ENCODE measurements at places on chromosomes 13 and 19. TPM values are rescaled to one million over a fixed set of nuclear protein-coding genes. Genes with fewer than 3 reads are reported as not detected.

GRCh38 chr19:29533578-29534544 lies 8.1 kb downstream of the VSTM2B start:
- DNase-seq, result no peak

DNA sequence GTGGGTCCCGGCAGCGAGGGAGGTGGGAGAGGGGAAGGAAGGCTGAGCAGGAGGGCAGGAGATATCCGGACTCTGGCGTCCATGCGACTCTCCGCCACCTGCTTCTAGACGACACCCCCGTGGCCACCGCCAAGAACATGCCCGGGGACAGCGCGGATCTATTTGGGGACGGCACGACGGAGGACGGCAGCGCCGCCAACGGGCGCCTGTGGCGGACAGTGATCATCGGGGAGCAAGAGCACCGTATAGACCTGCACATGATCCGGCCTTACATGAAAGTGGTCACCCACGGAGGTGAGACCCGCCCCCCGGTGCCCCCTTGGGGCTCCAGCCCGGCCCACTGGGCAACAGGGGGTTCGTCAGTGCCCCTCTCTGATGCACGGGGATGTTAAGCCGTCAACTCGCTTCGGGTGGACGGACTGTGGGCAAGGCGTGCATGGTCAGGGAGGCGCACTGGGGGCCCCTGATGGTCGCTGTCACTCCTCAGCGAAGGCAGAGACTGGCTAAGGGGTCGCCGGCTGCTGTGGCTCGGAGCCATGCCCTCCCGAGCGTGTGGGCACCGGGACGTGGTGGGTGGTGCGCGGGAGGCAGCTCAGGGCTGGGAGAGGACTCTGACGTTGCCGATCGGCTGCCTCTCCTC lies 25.1 kb upstream of the NMRK2 start:
- no peak for DNase-seq

DNA sequence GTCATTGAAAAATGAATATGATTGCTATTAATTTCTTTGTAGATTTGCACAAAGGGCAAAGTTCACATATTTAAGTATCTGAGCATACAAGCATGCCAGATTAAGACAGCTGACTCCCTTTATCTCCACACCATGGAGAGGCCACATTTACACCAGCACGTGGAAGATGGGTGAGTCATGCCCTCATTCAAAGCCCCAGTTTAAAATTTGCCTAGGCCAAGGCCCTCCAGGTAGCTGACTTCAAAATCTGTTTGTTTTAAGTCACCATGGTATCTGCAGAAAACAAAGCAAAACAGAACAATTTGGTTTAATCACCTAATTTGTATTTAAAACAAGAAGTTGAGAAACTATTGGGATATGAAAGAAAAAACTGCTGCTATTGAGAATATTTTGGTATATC lies 109.2 kb downstream of the ESD start:
- DNase-seq, result no peak

DNA sequence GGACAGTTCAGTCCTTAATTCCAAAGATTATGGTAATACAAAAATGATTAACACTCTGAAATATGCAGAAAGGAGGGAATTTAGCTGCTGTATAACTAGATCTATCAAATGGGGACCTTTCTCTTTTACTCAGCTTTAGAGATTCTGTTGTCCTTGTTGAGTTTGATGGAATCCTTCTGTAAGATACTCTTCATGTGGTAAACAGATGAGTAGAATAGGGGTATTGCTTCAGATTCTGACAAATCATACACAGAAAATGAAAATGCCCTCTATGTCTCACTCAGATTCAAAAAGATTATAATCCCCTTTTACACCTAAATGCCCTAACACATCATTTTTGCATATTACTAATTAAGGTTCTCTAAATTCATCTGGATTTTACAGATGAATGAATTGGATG lies 50.7 kb downstream of the ARHGAP35 start:
- DNase-seq, result no peak

- DNase-seq, result no peak
Measured at GRCh38 chr13:110297766-110298504, 9.0 kb downstream of the COL4A1 start.

- no peak for DNase-seq
Measured at GRCh38 chr13:113445791-113446487, 7.3 kb downstream of the ADPRHL1 start.

GRCh38 chr19:17626456-17627015 lies 61.6 kb downstream of the UNC13A start:
- DNase-seq, result no peak

GRCh38 chr13:50584856-50585580 lies 258.5 kb downstream of the DLEU7 start:
- DNase-seq, result no peak

DNA sequence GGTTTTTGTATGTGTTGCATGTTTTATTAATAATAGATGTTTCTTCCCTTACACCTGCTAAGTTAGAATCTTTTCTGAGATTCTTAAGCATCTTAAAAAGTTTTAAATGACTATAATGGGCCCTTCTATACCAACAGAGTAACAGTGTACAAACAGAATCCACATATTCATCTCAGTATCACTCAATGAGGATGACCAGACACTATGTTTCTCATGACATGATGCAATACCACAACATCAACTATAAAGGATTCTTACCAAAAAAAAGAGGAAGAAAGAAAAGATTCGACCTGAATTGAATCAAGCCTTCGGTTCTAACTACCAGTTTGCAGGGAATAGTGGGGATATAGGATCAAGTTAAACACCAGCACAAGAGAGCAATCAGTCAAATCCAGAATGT lies 56.5 kb downstream of the INTS6 start:
- DNase-seq, result no peak

GRCh38 chr19:12890787-12891552 lies at the start of gene GCDH:
TSS of gene GCDH (plus strand) at chr19:12891160. CDS start at chr19:12891305, 145 bp downstream.
- DNase-seq, result peak; percentile 97

DNA sequence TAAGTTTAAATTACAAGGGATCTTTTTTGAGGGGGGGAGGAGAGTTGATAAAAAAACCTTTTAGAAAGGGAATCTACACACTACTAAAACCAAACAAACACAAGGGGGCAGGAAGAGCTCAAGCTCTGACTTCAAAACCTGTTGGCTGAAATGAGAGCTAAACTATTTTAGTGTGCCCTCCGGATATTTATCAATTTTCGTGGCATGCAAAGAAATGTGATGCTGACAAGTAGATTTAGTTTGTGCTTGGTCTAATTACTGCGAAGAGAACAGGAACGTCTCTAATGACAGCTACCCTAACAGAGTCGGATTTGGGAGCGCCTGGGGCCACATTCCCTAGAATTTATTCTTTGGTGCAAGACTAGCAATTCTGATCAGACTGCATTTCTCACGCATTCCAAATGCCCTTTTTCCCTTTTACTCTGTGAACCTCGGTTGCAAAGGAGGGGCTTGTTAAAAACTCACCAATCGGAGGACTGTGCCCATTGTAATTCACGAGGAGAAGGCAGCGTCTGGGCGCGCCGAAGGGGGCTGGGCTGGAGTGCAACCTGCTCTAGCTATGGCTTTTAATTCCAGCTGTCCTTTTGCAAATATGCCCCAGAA lies 802 bp upstream of the FREM2 start:
- no peak for DNase-seq

DNA sequence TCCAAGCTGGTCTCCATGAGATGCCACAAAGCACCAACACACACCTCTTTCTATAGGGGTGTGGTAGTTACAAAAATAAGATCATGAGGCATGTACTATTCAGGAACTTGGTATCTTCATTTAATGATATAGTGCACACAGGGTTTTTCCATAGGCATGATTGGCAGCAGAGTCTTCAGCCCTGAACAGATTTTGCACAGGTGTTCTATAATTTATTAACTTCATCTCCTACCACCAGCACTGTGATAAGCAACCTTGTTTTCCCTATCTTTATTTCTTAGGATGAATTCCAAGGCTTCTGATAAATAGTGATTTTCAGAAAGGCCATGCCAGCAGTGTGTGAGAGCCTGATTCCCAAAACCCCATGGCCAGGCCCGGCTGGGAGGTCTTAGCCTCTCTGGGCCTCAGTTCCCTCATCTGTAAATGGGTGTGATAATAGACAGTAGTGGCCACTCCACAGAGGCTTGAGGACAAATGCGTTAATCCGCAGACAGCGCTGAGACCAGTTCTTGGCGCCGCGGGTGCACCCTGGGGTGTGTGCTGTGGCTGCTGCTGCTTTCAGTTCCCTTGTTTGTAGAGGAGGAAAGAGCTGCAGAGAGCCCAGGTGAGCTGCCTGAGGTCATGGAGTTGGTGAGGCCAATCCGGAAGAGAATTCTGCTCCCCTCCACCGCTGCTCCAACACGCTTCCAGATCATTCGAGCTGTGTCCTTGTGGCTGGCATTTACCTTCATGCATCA lies 33.1 kb downstream of the DHRS12 start:
- DNase-seq, result no peak

GRCh38 chr19:47075941-47076340 lies 27.5 kb upstream of the TMEM160 start:
- peak; percentile 75 for DNase-seq

DNA sequence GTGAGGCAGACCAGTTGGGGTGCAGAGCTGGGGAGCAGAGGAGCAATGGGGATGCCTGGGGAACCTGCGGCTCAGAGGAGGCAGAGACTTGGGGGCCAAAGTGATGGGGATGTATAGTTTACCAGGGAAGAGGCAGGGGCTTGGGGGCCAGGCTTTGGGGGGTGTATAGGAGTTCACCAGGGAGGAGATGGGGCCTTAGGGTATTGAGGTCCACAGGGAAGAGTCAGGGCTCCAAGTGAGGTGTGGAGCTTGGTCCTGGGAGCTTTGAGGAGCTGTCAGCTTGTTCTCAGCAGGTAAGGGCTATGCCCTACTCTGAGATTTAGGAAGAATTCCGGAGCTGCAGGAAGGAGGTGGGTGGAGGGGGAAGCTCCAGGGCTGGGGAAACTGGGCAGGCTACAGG lies 10.8 kb downstream of the TNFAIP8L1 start:
- DNase-seq, result no peak

C2CD4C gene
- 1.8 TPM for polyA plus RNA-seq

ANGPTL8 gene
- 0.45 TPM for polyA plus RNA-seq

ASF1B gene
- polyA plus RNA-seq, result 19.4 TPM

EXOC3L2 gene
- polyA plus RNA-seq, result 4.4 TPM

ZNF829 gene
- 7.4 TPM for polyA plus RNA-seq

XRCC1 gene
- polyA plus RNA-seq, result 61.4 TPM

PLPP2 gene
- 3.4 TPM for polyA plus RNA-seq

VN1R4 gene
- not detected for polyA plus RNA-seq

SBSN gene
- not detected for polyA plus RNA-seq
